ENCODE measurements at places on chromosomes 2 and 18. TPM values are rescaled to one million over a fixed set of nuclear protein-coding genes. Genes with fewer than 3 reads are reported as not detected.

Gene BOLL
- not detected for total RNA-seq

GRCh38 chr2:85772019-85772745 lies 18.4 kb downstream of the ATOH8 start:
- peak; percentile 79 for DNase-seq

DNA sequence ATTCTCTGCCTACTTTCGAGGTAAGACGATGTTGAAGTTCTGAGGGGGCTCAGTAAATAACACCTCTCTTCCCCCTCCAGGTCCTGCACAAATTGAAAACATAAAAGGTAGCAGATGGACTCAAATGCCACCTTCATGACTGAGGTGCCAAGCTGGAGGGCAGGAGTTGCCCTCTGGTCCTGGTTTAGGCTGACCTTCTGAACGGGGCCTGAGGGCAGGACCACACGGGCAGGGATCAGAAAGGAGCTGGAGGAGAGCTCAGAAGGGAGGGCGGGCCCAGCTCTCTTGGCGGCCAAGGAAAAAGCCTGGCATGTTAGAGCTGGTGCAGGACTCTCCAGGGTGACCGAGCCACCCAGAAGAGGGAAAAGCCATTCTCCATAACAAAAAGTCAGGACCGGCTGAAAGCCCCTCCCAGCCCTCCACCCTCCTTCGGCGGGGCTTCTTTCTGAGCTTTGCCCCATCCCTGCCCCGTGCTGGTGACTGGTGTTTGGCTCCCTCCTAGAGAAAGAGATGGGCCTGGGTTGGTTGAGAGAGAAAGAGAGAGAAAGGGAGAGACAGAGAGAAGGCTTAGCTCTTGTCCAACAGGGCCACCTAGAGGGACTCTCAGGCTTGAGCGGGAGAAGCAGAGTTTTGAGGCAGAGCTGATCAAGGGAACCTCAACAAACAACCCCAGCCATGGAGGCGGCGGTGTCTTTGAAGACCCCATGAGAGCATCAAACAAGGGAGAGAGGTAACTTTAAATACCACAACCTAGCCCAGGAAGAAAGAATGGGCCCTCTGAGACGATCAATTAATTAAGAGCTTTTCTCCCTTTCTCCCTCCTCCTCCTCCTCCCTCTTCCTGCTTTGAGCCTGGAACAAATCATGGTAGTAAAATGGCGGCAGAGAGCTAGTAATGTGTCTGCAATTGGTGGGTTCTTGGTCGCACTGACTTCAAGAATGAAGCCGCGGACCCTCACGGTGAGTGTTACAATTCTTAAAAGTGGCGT lies 50.8 kb downstream of the WIPF1 start:
- peak; percentile 38 for DNase-seq

- no peak for DNase-seq
Measured at GRCh38 chr2:3254442-3254941, 123.1 kb downstream of the EIPR1 start.

- peak; percentile 38 for DNase-seq
Measured at GRCh38 chr2:191714925-191715324, 37.0 kb downstream of the NABP1 start.

Data from glutamatergic neuron (in vitro differentiated cells).